Common myeloid progenitor, CD34-positive (primary cell): ENCODE measurements at places on chromosomes 13 and 19.

DNA sequence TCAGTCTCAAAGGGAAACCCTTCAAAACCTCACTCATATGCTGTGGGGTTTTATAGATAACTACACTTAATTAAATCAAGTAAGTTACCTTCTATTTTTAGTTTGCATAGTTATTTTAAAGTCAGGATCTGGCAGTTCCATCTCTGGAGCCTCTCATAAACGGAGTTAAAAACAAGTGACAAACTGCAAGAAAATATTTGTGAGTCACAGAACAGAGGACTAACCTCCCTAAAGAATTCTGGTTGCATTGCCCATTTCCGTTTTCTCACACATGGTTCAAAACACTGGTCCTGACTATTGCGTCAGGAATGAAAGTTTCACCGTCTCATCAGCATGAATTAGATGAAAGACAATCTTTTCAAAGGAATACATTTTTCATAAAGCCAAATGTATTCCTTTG, 10.6 kb downstream of the RXFP2 start:
- no peak for DNase-seq

- no peak for DNase-seq
Observed at GRCh38 chr19:55172741-55173140, 6.3 kb upstream of the DNAAF3 start.

DNA sequence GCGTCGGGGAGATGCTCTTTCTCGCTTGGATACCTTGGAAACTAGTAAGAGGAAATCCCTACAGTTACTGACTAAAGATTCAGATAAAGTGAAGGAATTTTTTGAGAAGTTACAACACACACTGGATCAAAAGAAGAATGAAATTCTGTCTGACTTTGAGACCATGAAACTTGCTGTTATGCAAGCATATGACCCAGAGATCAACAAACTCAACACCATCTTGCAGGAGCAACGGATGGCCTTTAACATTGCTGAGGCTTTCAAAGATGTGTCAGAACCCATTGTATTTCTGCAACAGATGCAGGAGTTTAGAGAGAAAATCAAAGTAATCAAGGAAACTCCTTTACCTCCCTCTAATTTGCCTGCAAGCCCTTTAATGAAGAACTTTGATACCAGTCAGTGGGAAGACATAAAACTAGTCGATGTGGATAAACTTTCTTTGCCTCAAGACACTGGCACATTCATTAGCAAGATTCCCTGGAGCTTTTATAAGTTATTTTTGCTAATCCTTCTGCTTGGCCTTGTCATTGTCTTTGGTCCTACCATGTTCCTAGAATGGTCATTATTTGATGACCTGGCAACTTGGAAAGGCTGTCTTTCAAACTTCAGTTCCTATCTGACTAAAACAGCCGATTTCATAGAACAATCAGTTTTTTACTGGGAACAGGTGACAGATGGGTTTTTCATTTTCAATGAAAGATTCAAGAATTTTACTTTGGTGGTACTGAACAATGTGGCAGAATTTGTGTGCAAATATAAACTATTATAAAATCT, 2.7 kb upstream of the KCNRG start:
- no peak for DNase-seq

- DNase-seq = no peak
Observed at GRCh38 chr13:73991884-73992283, 142.3 kb downstream of the KLF12 start.

DNA sequence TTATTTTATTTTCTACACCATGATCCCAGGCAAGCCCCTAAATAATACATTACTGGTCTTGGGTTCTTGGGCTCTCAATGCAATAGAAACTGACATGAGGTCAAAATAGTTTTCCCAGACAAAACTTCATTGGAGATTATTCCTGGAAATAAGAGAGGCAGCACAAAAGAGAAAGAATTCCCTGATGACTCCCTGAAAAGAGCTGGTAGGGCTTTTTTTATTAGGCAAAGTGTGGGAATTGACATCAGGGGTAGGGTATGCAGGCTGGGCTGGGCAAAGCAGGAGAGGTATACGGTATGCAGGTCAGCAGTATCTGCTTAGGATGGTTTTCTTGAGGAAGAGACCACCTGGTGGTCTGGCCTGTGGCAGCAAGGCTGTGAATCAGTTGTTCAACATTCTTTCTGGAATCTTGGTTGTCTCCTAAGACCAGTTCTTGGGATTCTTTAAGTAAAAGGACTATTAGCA, 9.3 kb upstream of the IGFL3 start:
- no peak for DNase-seq

DNA sequence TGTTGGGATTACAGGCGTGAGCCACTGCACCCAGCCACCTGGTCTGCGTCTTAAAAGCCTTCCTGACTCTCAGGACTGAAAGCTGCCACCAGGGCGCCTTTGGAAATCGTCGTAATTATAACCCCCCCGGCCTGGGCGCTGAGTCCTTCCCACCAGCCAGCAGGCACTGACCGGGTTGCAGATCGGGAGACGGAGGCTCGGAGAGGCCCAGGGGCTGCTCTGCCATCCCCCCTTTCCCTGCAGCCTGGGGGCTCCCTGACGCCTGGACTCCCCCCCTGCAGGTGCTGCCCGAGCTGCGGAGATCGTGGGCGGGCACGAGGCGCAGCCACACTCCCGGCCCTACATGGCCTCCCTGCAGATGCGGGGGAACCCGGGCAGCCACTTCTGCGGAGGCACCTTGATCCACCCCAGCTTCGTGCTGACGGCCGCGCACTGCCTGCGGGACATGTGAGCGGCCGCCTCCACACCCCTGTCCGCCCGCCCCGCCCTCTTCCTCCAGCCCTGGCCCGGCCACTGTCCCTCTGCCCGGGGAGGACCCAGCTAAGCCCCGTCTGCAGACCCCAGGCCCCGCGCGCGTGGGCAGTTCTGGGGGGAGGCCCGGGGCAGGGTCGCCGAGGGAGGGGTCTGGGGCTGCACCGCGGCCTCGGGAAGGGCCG, 2.5 kb downstream of the PRTN3 start:
- no peak for DNase-seq

DNA sequence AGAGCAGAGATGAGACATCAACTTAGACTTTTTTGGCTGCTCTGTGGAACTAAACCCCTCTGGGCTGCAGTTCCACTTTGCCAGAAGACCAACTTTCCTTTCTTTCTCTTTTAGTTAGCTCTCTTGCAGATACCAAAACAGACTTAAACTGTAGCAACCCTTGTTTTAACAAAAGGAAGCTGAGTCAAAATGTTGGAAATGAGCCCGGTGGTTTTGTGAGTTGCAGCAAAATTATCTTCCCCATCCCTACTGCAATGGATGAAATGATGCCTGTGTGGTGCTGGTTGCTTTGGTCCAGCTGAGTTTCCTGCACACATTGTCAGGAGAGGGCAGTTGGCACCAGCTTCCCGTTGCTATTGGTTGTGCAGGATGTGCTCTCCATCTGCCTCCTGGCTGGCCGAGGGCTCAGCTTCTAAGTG, 115.3 kb downstream of the LRCH1 start:
- DNase-seq = peak; percentile 95

DNA sequence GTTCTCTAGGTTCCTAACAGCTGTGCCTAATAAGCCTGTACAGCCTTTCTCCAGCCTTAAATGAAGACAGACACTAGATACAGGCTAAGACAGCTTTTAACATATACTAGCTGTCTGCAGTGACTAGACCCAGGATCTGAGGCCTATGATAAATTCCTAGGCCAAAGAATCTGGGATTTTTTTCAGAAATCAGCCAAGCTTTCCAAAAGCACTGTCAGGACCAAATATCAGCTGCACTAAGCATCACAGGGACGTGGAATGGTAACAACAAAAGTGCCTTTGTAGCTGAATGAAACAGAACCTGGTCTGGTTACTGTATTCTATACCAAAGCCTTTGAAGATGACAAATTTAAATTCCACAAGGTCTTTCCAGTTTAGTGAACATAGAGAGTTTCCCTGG, 77.9 kb upstream of the DOCK9 start:
- DNase-seq = no peak

DNA sequence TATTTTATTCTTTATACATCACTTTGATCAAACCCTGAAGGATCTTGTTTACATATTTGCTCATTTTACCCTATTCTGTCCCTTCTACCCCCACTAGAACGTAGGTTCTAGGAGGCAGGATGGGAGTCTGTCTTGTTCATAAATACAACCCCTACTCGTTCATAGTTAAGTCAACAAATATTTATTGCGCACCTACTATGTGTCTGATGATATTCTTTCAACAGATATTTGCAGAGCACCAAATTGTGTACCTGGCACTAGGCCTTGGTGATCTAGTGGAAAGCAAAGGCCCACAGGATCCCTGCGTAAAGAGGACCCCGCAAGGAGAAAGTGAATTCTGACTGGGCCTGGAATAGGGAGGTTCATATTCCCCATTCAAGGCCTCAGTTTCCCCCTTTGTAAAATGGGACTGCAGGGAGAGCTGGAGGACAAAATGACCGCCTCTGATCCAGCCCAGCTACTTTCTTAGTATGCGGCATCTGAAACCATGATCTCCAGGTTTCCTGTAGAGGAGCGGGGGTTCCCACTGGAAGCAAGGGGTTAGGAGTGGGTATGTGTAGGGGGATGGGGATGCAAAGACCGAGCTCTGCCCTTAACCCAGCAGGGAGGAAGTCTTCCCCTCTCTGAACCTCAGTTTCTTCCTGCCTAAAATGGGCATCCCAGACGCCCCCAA, 534 bp upstream of the GEMIN7 start:
- no peak for DNase-seq

- DNase-seq = no peak
Observed at GRCh38 chr13:29684441-29684840, 89.0 kb upstream of the SLC7A1 start.

GRCh38 chr13:75025956-75026355, 456.0 kb downstream of the TBC1D4 start:
- DNase-seq = no peak

- DNase-seq = no peak
Observed at GRCh38 chr19:46023311-46023779, 492 bp upstream of the PGLYRP1 start.

GRCh38 chr19:1162404-1163282, 11.4 kb downstream of the SBNO2 start:
- DNase-seq = no peak

- DNase-seq = no peak
Observed at GRCh38 chr13:40609972-40610726, 56.3 kb downstream of the FOXO1 start.

DNA sequence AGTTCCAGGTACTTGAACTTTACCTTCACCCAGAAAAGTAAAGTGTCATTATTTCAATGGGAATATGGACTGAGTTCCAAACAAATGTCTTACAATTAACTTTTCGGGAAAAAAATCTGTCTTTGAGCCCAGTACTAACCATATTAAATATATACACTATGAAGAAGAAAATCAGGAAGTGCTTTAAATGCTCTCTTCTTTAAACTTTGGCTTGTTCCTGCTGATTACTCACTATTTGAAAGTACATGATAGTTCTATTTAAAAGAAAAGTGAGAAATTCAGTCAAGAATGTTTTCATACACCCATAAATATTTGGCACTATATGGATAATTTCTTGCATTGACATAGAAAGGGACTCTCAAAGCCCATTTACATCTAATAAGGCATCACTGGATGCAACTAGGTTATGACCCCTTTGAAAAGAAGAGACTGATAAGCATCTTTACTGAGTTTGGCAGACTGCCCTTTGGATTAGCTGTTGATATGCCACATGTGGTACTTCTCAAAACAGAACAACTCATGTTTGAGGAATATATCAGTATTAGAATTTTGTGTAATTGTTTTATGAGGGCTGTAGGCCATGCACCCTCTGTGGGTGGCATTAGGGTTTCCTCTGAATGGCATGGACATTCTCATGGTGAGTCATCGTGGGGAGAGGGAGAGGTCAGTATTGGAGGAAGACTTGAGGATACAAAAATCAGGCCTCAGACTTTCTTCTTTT, 25.0 kb upstream of the VWA8 start:
- peak; percentile 34 for DNase-seq

GRCh38 chr13:84816567-84817105, 934.4 kb upstream of the SLITRK1 start:
- no peak for DNase-seq
